Mesendoderm (in vitro differentiated cells): ENCODE measurements at places on chromosomes 4 and X.

DNA sequence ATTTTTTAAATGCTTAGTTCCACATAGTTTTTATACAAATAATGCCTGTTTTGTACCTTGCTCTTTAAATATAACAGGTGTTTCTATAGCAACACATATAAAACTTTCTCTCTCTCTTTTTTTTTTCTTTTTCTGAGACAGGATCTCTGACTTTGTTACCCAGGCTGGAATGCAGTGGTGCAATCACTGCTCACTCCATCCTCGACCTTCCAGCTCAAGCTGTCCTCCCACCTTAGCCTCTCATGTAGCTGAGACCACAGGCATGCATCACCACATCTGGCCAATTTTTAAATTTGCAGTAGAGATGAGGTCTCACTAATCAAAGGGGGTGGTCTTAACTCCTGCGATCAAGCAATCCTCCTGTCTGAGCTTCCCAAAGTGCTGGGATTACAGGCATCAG is 18.3 kb upstream of the SULT1E1 start:
- H3K4me3 ChIP-seq, result no peak overlapping the region
- no peaks in the 10 kb centered on the region for H3K27me3 ChIP-seq
- H3K4me1 ChIP-seq, result no peaks in the 10 kb centered on the region
- H3K27ac ChIP-seq, result no peak overlapping the region
- H3K36me3 ChIP-seq, result no peaks in the 10 kb centered on the region
- no peak for DNase-seq

DNA sequence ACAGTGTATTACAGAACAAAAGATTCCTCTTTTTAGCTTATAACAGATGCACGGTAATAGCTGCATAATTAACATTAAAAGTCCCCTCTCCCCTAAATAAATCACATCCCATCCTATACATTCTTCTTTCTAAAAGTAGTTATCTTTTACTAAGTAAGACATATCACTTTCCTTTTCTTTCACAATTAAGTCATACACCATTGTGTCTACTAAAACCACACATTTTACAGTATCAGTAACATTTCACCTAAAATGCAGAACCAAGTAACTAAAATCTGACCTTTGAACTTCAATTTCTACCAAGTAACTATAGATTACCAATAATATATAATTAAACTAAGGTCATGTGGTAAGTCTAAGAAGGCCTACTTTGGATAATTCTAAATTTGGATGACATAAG is 14.2 kb downstream of the DHX15 start:
- DNase-seq, result no peak
- H3K4me1 ChIP-seq, result peaks cover 2% of the 10 kb centered on the region
- no peaks in the 10 kb centered on the region for H3K27me3 ChIP-seq

DNA sequence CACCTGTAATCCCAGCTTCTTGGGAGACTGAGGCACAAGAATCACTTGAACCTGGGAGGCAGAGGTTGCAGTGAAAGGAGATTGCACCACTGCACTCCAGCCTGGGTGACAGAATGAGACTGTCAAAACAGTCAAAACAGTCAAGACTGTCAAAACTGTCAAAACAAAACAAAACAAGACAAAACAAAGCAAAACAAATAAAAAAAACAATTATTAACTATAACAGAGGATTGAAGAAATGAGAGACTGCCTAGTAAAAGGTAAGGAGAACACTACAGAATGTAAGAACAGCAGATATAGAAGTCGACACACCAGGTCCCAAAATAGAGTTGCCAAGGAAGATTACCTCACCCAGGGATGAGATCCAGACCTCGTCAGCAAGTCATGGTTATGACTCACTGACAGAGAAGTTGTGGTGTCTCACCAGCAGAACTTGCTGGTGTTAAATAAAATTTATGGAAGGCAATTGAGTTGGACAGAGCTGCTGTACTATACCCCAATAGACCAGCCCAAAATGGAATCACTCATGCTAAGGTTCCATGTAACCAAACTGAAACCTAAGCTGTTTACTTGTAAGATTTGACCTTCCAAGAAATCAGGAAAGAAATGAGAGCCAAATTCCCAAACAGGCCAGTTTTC is 32.1 kb upstream of the GK start:
- no peaks in the 10 kb centered on the region for H3K4me1 ChIP-seq
- no peak overlapping the region for H3K27ac ChIP-seq
- H3K27me3 ChIP-seq, result no peaks in the 10 kb centered on the region

GRCh38 chr4:121958777-121959176 is 6.9 kb upstream of the TRPC3 start:
- H3K36me3 ChIP-seq, result no peaks in the 10 kb centered on the region
- H3K27ac ChIP-seq, result no peak overlapping the region
- DNase-seq, result no peak
- no peaks in the 10 kb centered on the region for H3K27me3 ChIP-seq
- H3K4me1 ChIP-seq, result no peaks in the 10 kb centered on the region

- H3K4me1 ChIP-seq, result no peaks in the 10 kb centered on the region
- H3K27me3 ChIP-seq, result no peaks in the 10 kb centered on the region
- H3K4me3 ChIP-seq, result no peak overlapping the region
Measured at GRCh38 chrX:7202206-7202605, 54.3 kb upstream of the PUDP start.

DNA sequence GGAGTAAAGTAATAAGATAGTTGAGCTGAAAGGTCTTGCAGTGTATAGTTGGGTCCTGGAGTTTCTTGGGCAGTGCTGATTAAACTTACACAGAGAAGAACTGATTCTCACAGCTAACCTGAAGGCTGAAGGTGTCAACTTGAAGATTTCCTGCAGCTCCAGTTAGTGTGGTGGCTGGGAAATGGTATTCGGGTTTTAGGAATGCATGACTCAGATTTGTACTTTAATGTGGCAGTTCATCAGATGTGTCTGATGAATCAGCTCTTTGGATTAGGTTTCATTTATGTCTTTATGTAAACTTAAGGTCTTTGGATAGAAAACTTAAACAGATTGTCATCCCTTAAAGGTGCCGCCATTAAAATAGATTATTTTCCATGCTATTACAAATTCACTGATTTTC is 200.0 kb downstream of the IL1RAPL1 start:
- no peak overlapping the region for H3K4me3 ChIP-seq
- H3K27me3 ChIP-seq, result no peaks in the 10 kb centered on the region
- no peak overlapping the region for H3K27ac ChIP-seq
- no peaks in the 10 kb centered on the region for H3K4me1 ChIP-seq
- DNase-seq, result peak; percentile 5
- H3K36me3 ChIP-seq, result no peaks in the 10 kb centered on the region

DNA sequence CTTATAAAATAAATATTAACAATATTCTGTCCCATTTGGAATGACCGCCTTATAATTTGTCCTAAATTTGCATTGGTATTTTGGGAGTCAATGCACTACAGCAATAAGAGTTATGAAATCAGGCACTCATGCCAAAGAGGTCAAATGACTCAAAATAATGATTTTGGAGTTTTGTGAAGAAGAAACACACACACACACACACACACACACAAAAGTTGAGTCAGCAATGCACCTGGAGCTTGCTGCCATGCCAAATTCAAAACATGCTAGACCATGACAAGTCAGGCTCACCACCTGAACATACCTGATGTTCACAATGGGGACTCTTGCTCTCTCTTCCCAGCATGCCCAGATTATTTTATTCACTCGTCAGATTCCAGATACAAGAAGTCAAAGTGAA is 56.7 kb downstream of the PROM1 start:
- H3K4me3 ChIP-seq, result no peak overlapping the region
- no peaks in the 10 kb centered on the region for H3K27me3 ChIP-seq
- H3K27ac ChIP-seq, result no peak overlapping the region
- H3K36me3 ChIP-seq, result peaks cover 7% of the 10 kb centered on the region
- H3K4me1 ChIP-seq, result peaks cover 3% of the 10 kb centered on the region

DNA sequence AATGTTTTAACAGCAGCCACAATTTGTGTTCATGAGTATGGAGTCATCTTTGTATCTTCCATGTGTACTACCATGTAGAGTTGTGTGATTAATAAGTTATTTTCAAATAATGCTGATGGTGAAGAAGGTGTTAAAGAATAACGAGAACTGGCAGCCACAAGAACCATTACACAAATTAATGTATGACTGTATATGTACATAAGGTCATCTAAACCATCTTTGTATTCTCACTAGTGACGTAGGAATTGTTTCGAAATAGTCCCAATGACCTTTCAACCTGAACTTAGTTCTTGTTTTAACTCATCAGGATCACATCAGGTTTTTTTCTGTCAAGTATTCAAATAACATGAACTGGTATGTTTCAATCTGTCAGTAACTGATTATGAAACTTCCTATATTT is 48.3 kb upstream of the NOCT start:
- no peak overlapping the region for H3K4me3 ChIP-seq
- H3K36me3 ChIP-seq, result no peaks in the 10 kb centered on the region
- no peaks in the 10 kb centered on the region for H3K27me3 ChIP-seq
- H3K4me1 ChIP-seq, result no peaks in the 10 kb centered on the region
- no peak for DNase-seq
- no peak overlapping the region for H3K27ac ChIP-seq
